Fibroblast of pulmonary artery (primary cell): ENCODE measurements at places on chromosomes 12 and 14.

DNA sequence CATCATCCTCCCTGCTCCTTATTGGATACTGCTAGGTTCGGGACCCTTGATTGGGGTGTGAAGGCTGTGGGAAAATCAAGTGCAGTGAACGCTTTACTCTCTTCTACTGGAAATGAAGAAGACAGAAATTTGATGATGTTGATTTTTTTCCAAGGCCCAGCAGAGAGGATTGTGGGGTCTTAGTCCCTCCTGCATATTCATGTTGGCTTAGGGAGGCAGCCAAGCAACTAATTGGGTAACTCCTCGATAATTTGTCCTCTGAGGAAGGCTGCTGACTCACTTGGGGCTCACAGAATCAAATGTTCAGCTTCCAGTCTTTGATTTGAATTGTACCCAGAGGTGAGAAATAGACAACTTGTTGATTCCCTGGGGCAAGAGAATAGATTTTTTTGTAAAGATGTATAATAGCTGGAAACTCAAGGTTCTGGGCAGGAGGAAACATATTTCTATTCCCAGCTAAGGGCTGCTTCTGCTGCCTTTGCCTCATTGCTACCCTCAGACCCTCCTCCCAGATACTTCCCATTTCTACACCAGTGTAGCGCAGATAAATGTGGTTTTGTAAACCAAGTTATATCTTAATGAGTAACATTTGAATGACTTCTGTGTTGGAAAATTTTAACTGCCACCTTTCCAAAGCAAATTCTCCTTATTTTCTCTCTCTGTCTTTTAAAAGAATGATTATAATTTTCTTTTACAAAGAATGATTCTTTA, 21.7 kb downstream of the NEUROD4 start:
- DNase-seq: no peak

DNA sequence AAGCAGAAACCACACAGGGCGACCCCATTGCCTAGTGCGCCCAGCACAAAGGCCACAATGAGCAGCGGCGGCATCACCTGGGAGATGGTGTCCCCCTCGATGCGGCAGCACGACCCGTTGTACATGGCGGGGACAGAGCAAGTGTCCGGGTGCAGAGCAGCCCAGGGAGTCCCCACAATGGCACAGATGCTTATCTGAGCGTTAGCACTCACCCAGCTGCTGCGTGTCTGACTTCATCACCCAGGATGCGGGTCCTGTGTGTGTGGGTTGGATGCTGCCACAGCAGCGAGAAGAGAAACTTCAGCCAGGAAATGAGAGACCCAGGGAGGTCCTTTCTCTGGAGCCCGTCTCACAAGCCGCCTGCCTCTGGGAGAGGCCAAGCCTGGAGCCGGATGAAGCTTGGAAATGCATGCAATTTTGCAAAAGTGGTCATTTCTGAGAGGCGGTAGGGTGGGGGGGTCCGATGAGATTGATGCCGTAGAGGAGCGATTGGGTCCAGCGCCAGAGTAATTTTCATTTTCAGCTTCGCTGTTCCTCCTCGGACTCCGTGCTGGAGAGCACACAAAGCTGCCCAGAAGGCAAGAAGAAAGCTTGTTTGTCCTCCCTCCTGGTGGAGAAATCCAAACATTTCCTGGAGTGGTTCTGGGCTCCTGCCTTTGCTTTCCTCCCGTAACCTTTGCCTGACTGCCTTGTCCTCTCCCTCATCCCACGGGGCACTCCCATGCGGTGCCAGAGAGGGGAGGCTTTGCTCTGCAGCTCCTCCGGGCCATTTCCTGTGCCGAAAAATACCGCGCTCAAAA, at the start of gene HCAR1:
Gene HCAR1 (minus strand): TSS at position 630 of the 800 bp plus-strand sequence. CDS start 505 bp downstream, at position 125.
- DNase-seq: peak; percentile 25

DNA sequence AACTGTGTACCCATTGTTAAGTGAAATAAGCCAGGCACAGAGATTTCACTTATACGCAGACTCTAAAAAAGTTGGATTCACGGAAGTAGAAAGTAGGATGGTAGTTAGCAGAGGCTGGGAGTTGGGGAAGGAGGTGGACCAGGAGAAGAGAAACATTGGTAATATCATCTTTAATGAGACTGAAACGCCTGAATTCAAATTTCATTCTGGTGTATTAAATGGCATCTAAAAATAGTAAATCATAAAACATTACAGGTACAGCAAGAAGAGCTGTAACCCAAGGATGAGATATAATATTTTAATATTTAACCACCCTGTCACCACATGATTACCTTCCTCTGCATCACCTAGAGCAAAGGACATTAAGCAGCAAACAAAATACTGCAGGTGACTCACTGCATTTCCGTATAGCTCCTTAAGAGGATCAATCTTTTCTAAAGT, 99.4 kb downstream of the EPS8 start:
- no peak for DNase-seq

- DNase-seq: peak; percentile 58
Measured at GRCh38 chr14:51004801-51005526, 60.7 kb upstream of the PYGL start.

DNA sequence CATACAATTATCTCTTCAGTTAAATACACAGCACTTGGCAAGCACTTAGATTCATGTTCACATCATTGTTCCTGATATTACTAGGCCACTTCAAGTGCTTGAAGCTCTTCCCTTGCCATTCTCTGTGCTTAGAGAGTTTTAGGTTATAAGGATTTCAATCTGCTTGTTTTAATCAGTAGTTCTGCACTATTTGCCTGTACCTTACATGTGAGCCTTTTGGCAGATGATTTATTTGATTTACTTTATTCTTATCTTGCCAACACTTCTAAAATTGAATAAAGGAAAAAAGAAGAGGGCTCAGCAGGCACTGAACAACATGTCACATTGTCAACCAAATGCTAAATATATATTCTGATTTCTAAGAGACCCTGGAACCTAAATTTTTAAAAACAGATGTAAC, 363.8 kb upstream of the USP15 start:
- DNase-seq: no peak

GRCh38 chr14:67449096-67449495, 37.1 kb upstream of the PLEK2 start:
- no peak for DNase-seq

DNA sequence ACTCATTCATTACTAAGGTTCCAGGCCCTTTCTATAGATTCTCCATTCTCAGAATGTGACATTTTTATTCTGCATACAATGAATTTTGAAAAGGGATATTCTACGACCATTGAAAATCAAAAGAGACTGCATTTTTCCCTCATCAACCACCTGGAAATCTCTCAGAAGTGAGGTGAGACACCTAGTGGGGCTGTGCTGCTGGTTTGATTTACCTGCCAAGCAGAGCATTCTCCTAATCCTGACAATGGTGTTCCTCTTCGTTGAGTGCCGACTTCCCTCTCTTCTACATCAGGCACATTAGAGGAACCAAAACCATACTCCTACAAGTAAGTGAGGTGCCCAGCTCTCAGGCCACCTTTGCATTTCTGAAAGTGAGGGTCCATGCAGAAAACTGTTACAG, 14.9 kb downstream of the CKB start:
- no peak for DNase-seq

DNA sequence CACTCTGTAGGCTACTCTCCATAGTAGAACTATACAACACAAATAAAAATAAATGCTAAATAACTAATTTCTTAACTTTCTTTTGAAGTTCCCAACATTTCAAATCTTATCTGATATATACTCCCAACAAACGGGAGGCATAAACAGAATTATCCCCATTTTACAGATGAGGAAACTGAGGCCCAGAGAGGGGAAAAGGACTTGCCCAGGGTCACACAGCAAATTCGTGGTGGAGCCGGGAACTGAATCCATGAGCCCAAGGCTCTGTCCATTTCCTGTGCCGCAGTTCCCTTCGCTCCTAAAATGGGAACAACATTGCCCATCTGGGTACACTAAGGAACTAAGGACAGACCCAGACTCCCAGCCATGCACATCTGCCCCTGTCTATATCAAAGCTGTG, 12.2 kb downstream of the ZNF384 start:
- DNase-seq: no peak
